ENCODE measurements at places on chromosomes 7 and 10.

DNA sequence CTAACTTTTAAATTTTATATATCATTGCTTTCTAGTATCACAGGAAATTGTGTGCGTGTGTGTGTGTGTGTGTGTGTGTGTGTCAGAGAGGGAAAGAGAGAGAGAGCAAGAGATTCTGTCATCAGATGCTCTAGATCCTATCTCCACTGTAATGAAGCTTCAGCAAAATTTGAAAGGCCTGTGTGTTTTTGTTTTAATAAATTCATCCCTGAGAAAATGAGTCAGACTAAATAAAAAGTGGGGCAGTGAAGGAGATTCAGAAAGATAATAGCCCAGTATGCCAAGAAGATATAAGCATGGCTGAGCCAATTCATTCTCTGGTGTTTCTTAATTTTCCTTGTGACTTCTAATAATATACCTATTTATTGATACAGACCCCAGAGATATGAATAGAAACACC, 184.2 kb upstream of the TMEM196 start:
- DNase-seq = peak; percentile 70

DNA sequence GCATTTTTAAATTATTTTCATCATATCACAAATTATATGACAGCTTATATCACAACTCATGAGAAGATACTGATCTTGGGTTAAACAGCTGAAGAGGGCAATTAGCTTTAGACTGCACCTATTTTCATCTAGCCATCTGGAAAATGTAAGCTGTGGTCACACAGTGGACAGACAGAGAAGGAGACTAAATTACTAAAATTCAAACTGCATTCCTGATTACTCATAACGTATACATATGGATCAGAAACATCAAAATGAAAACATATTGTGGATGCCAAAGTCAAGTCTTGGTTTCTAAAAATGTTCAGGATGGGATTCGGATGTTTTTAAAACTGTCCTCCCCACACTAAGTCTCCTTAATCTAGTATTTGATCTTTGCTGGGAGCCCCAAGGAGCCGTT, 6.6 kb downstream of the BBIP1 start:
- peak; percentile 83 for DNase-seq

GRCh38 chr10:124719213-124719851, 24.8 kb downstream of the FAM53B start:
- DNase-seq = peak; percentile 56

DNA sequence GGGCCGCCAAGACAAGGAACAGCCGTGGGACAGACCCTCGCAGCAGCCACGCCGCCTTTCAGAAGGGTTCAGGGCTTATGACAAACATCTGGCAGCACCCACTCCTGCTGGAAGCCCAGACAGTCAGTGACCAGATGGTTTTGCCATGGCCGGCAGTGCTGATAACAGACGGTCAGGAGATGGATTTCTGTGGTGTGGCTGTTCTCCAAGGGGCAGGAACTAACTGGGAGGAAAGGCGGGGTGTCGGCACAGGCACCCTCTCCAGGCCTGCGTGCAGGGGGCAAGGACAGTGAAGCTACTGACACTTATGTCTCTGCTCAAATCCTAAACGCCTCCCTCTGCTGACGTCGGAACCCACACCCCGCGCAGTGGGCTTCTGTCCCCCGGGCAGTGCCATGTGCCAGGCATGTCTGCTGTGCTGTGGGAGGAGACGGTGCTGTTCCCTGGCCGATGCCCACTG, 416.1 kb downstream of the DNAJB6 start:
- no peak for DNase-seq

DNA sequence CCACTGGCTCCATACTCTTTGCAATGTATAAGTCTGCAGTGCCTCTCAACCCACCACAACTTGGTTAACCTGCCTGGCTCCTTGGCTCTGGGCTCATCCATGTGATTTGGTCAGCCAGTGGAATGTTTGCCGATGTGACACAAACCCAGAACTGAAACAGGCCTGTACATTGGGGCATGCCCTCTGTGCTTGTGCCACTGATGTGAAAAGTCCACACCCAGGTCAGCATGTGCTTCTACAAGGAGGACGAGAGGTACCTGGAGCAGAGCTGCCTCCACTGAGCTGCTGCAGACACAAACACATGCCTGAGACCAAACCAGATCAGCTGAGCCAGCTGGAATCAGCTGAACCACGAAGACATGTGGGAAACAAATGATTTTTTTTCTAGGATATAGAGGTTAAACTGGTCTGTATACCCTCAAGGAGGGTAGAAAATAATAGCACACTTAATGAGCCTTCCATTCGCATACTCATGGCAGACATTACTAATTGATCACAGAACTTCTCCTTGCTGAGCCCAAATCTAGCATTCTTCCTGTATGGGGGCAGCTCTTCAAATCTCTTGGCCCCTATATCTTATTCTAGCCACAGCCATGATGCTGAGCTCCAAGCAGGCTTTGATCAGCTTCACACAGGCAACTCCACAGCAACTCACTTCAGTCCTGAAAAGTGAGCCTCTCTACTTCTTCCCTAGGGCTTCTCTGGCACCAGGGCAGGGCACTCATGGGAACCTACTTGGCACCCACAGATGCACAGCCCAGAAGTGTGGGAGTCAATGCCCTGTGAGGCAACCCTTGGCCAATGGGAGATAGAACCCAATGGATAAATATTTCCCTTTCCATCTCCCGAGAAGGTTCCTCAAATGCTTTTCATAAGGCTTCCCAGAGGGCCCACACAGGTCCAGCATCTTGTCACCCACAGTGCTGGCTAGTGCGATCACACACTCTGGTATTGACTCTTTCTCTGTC, 18.6 kb downstream of the PYROXD2 start:
- DNase-seq = no peak

DNA sequence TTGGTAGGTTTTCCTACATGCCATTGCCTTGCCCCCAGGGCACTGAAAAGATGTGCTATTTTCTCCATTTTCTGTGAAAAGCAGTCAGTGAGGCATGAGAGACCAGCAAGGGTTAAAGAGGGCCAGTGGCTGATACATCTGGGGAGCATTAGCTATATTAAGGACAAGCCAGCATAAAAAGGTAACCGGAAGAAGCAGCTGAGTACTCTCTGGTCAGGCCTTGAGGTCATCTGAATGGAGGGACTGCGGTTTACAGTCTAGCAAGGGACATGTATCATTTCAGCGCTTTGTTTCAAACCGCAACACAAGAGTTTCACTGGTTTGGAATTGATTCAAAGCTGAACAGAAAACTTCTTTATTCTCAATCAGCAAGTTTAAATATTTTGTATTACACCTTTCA, 120.4 kb downstream of the EPDR1 start:
- no peak for DNase-seq

DNA sequence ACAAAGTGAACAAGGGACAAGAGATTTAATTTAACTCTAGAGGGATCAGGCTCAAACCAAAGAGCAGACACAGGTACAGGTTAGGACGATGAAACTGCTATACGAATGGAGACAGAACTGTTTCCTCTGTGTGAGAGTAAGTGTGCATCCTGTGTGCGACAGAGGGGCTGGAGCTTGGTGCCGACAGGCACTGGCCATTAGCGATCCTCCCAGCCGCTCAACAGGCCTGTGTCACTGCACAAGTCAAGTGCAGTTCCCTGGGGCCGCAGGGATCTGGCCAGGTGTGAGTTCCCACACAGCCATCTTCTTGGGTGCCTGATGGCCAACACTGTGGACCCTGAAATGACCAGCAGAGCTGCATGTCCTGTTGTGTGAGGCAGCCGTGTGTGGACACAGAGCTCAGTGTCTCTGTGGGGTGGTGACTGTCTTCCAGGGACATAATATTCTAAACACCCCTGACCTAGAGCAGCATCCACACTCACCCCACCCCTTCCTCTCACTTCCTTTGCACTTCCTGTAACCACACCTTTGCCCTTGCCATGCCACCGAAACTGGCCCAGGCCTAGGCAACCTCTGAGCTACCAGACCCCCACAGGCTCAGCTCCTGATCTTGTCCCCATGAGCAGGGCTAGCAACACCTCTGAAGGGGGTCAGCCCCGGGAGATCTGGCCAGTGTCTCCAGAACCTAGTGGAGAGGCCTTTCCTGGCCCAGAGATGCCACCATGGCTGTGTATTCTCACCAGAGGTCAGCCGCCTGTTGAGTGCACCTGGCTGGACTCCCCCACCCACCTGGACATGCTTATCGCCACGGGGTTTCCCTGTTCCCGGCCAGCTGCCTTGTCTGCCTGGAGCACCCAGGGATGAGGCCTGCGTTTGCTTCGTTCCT, 11.7 kb upstream of the TBRG4 start:
- no peak for DNase-seq

DNA sequence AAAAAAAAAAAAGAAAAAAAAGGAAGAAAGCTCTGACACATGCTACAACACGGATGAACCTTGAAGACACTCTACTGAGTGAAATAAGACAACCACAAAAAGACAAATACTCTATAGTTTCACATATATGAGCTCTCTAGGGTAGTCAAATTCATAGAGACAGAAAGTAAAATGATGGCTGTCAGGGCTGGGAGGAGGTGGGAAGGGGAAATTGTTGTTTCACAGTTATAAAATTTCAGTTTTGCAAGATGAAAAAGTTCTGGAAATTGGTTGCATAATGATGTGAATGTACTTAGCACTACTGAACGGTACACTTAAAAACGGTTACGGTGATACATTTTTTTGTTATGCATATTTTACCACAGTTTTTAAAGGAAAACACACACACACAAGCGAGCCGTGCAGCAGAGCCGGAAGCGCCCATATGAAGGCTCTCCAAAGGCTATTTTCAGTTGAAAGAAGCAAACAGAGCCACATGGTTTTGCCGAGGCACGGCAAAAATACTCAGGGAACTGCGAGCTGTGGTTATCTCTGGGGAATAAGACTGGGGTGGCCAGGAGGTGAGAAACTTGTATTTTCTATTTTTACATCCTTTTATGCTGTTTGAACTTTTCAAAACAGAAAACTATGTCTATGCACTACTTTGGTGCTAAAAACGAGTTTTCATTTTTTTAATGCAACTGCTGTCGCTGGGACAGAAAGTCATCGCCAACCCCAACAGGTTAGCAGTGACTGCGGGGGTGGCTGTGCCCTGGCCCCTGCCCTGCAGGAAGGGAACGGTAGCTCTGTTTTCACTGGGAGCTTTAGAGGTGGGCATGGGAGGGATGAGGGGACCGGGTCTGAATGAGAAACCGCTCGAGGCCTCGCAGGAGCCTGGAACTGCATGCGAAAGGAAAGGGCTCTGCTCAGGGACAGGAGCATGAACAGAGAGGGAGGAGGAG, 132.9 kb downstream of the OAT start:
- no peak for DNase-seq

DNA sequence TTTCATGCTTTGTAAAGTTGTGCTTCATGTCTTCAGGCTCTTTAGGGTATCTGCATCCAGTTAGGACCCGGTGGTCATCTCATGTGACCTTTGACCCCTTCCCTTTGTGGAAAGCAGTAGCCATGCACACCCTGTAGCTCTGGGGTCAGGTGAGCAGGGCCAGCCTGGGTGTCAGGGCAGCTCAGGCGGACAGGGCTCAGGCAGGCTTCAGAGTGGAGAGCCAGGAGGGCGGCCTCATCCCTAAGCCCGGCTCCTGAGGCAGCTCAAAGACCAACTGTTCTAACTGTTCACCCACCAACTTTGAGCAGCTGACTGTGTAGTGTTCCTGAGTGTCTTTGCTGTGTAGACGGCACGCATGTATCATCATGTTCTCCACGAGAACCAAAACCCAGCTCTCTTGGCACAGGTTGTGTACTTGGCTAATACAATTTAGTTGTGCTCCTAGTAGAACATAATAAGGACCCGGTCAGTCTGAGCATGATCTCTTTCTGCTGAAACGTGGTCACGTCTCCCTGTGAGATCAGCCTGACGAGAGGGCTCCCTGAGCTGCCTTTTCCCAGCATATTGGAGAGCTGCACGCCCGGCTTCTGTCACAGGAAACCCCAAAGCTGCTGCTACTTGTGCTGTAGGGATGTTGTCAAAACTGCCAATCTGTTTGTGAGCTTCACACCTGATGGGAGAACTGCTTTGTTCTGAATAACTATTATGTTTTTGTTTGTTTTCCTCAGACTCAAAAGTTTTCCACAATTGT, 30.0 kb downstream of the EEPD1 start:
- DNase-seq = no peak

- no peak for DNase-seq
These were observed 52.7 kb downstream of the TASOR2 start for GRCh38 chr10:5737352-5737751.

DNA sequence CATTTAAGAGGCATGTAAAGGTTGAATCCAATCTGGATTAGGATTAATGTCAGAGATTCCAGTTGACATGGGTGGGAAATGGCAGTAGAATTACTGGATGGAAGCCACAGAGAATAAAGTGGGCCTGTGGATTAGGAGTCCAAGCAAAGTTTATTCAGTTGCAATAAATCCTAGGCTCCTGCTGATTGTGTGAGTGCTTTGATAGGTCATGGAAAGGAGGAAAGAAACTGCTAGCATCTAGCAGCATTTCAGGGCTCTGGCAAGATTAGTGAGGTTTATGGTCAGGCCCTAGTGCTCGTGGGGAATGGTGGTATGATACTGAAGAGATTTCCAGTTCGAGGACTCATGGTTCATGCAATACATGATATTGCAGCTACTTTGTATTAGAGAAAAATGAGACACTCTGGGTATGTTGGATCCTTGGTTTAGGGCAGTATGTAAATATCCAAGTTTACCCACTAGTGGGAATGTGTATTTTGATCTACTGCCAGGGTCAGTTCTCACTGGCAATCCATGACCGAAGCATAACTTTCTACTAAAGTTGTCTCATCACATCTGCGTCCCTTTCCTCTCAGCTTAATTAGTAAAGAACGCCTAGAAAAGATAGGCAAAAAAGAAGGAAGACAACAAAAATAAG, 235.0 kb downstream of the SUGCT start:
- DNase-seq = no peak

DNA sequence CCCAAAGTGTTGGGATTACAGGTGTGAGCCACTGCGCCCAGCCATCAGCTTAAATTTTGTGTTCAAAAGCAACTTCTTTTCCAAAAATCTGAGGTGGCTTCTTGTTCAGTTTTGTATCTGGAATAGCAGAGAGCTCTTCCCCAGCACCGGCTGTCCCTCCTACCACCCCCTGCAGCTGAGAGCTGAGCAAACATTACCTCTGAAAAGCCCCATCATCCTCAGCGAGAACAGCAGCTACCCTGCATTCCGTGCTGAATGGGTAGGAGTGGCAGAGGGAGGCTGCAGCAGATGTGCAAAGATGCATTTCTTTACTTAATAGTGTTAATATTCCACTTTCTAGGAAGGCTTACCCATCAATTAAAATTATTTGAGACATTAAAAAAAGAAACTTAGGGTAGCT, 31.8 kb downstream of the CCM2 start:
- DNase-seq = no peak

- DNase-seq = no peak
These were observed 175.6 kb upstream of the PFKP start for GRCh38 chr10:2891770-2892124.

GRCh38 chr7:142535123-142535779, 214.0 kb upstream of the PRSS1 start:
- peak; percentile 94 for DNase-seq

- no peak for DNase-seq
These were observed 8.0 kb upstream of the MBL2 start for GRCh38 chr10:52780391-52781155.

GRCh38 chr7:117800406-117800805, 72.8 kb downstream of the CTTNBP2 start:
- DNase-seq = no peak

GRCh38 chr10:11149807-11150141, 132.1 kb downstream of the CELF2 start:
- DNase-seq = no peak

Data from EL (cell line).